ENCODE measurements at places on chromosomes 11 and 22.
A peak's percentile ranks its signal among the peaks of the same experiment; 100 is the strongest.

- no peak for DNase-seq
These were observed 18.9 kb downstream of the TEAD1 start for GRCh38 chr11:12693094-12693478.

DNA sequence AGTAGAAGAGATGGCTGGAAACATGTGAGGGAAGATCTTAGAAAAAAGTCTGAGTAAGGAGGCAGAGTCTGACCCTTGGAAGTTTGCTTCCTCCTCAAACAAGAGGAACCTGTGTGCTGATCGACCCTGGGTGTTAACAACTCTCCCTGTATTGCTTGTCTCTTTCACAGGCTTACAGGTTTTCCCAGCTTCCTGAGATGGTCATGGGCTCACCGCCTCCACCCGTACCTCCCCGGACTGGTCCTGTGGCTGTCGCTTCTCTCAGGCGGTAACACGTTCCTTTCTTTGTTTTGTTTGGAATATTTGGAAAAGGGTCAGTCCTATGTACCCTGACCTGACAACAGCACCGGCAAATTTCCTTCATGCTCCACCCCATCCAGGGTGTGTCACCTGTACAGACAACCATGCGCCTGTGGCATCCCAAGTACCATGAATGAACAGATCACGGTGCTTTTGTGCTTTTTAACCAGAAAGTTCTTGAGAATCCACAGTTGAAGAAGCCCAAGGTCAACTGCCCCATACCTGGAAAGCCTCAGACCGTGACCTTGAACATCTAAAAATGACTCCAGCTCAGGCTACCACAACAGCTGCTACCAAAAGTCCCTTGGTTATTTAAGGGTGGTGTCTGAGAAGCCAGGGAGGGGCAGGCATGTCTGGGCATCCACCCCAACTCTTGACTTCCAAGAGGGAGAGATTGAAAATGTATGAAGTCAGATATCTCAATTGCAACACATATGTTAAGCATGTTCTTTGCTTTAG is 44.6 kb downstream of the C11orf91 start:
- no peak for DNase-seq

DNA sequence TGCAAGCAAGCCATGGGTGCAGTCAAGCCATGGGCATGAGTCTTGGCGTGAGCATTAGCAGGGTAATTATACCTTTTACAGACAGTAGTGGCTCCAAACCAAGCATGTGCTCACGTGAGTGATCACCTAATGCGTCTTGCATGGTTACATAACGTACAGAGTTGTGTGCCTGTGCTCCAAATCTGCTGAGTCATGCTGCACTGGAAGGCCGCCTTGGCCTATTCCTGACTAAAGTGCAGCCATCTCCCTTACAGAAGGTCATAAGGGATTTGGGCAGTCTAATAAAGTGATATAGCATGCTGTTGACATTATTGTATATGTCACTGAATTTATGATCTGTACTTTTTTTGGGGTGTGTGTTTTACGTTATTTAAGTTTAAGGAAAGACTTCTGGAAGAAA is 102.4 kb downstream of the ARHGAP42 start:
- DNase-seq, result no peak

GRCh38 chr11:44286268-44286880 is 23.6 kb downstream of the ALX4 start:
- DNase-seq, result peak; percentile 21

DNA sequence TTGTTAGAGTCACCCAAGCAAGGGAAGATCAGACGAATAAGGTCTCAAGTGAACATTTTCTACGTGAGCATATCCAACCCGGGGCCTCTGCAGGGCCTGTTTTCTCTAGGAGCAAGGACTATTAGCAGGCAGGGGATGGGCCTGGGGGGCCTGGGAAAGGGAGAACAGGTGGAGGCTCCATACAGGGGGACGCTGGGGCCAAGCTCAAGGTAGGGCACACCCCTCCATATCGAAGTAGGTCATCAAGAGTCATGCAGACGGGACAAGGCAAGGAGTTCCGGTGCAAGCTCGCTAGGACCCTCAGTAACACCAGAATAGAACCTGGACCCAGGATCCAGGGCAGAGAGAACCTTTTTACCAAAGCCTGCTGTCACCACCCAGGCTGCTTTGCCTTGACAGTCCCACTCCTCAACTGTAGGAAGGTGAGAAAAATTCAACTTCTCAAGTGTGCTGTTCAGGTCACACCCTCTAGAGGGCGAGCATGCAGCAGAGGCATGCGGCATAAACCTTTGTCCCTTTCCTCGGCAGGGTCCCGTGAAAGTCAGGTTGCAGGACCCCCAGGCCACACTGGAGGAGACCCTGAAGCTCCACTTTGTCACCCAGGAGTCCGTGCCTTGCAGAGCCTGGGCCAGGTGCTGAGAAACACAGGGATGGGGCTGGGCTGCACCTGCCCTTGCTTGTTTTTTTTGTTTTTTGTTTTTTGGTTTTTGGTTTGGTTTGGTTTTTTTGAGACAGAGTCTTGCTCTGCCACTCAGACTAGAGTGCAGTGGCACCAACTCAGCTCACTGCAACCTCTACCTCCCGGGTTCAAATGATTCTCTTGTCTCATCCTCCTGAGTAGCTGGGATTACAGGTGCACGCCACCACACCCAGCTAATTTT is 8.6 kb upstream of the APOBEC3B start:
- DNase-seq, result peak; percentile 30

Data from stimulated activated CD8-positive, alpha-beta memory T cell treated with anti-CD3 and anti-CD28 coated beads, Interleukin-7, amount 100 ng/mL, for 24 hours (primary cell).